Breast epithelium (tissue), 4 donors: ENCODE measurements at places on chromosomes 1 and 21.

DNA sequence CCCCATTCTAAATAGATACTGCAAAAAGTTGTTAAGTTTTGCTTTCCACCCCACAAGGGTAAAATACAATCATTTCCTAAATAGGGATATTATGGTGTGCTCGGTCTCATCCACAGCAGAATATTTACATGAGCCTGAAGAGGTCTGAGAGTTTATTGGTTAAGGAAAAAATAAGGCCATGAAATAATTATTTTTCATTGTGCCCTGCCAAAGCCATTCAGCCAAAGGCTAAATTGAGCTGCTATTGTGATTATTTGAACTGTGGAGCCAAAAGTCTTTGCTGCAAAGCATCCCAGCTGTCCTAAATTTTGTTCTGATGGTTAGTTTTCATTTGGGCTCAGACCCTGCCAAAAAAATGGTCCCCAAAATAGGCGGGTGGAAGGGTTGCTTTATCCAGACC, 298.7 kb upstream of the ESRRG start:
- no peak for DNase-seq

GRCh38 chr1:18407166-18408045, 73.3 kb upstream of the KLHDC7A start:
- DNase-seq: no peak

GRCh38 chr1:157512036-157512969, 40.0 kb downstream of the FCRL5 start:
- DNase-seq: no peak

- no peak for DNase-seq
Observed at GRCh38 chr1:169298441-169298840, 69.2 kb downstream of the NME7 start.

GRCh38 chr1:159141584-159142390, 29.6 kb upstream of the CADM3 start:
- DNase-seq: no peak

- peak; percentile 39 for DNase-seq
Observed at GRCh38 chr21:43195121-43196021, 26.6 kb downstream of the CRYAA start.

DNA sequence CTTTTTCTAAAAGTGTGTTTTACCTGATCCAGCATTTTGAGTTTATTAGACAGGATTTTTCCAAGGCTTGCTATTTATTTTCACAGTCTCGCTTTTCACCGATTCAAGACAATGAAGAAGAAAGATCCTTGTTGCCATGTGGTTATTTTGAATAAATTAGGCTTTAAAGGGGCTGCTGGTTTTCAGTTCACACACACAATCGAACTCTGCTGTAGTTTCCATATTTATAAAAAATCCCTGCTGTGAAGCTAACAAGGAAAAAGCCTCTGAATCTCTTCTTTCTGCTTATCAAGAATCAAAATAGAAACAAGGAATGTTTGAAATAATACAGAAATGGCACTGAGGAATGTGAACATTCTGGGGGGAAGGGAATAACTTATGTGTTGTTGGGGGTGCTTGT, 102.5 kb upstream of the KAZN start:
- no peak for DNase-seq

DNA sequence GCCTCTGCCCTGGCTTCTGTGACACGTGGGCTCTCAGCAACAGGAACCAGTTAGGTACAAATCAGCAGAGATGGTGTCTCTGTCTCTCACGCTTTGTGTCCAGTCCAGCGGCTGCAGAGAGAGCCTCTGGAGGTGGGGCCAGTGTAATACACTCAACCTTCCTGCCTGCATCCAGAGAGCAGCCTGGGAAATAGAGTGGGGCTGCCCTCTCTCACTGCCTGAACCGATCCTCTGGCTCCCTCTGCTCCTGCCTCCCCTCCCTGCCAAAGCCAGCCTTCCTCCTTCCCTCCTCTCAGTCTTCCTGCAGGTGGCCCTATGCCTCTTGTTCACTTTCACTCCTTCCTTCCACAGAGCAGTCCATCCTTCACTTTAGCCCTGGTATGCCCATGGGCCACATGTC, at the start of gene ZNF648:
Gene ZNF648, minus strand, starts transcription at position 119 of the 400 bp plus-strand sequence. CDS start 3,702 bp downstream, outside the sequence.
- no peak for DNase-seq

DNA sequence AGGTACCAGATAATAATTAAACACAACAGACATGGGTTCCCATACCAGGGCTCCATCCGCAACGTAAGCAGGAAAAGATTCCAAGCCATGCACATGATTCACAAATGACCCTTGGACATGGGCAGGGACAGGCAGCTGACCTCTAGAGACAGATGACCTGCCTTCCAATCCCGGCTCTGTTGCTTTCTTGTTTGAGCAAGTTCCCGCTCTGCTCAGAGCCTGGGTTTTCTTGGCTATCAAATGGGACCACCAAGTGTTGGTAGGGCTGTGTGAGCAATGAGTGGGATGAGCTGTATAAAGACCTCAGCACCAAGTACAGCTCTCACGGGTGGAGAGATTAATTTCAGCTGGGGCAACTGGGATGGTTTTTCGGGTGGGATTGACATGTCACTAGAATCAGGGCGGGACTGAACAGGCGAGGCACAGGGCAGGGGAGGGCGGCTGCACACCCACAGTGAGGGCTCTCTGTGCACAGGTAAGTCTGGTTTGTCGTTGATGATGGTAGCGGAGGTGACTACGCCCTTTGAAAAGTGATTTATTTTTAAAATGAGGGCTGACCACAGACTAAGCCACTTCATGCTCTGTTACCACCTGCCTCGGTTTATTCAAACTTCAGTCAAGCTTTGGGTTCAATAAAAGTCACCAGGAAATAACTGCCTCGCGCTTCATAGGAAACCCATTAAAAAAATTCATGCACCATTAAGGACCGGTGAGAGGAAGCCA, 57.5 kb upstream of the IFFO2 start:
- DNase-seq: no peak

- no peak for DNase-seq
Observed at GRCh38 chr1:20376171-20376570, 85.5 kb downstream of the VWA5B1 start.

DNA sequence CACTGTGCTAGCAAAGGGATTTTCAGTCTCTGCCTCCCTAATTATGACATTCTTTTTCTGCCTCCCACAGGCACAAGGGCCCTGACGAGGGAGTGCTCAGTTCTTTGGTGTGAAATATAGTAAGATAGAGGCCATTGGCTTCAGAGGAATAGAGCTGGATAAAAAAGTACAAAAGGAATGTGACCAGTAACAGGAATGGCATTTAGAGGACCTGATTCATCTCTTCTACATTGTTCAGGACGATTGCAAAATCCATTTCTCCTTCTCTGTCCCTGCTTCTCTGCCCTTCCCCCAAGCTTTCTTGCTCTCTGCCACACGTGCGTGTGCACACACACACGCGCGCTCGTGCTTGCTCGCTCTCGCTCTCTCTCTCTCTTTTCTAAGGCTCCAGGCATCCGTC, 668.2 kb downstream of the KIF26B start:
- DNase-seq: no peak
